ENCODE measurements at places on chromosomes 6 and 20. TPM values are rescaled to one million over a fixed set of nuclear protein-coding genes. Genes with fewer than 3 reads are reported as not detected.

CTAGE9 gene
- not detected for total RNA-seq

CST2 gene
- total RNA-seq = not detected

IPCEF1 gene
- 1.5 TPM for total RNA-seq

TRPC4AP gene
- total RNA-seq = 85.2 TPM

DNA sequence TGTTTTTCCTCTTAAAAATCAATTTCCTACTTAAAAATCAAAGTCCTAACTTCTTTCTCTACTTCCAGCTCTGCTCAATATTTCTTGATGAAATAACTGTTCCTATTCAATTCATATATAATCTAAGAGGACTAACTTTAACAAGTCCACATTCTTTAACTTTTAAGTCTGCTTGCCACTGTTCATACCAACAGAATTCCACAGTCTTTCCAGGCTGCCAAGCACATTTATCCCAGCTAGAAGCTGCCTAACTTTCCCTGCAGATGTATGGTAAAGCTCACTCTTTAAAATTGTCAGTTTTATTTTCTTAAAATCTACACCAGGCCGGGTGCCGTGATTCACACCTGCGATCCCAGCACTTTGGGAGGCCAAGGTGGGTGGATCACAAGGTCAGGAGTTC, 11.5 kb downstream of the CALHM6 start:
- DNase-seq = no peak

DNA sequence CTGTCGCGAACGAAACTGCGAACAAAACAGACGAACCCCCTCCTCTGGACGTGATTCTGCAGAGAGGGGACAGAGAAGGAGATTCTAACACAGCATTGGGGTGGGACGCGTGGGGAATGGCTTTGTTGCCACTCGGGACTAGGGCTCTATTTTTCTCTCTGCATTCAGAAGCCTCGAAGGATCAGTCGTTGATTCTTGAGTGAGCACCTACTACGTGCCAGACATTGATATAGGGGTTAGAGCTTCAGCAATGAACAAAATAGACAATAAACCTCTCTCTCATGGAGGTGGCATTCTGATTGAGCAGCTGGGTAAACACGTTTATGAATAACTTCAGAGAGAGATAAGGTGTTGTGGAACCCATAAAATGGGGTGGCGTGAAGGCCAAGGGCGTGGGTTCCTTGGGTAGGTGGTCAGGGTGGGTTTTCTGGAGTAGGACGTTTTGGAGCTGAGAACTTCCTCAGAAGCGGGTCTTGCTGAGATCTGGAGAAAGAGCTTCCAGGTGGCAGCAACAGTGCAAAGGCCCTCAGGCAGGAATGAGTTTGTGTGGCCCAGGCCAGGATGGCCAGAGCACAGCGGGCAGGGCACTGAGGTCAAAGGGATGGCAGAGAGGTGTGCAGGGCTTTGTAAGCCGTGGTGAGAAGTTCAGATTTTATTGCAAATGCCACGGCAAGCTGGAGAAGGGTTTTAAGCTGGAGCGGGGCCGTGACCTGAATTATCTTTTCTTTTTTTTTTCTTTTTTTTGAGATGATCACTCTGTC, 884 bp downstream of the SLC2A10 start:
- DNase-seq = no peak

- peak; percentile 59 for DNase-seq
These were observed 142.6 kb upstream of the RPS6KA2 start for GRCh38 chr6:166769648-166770047.

DNA sequence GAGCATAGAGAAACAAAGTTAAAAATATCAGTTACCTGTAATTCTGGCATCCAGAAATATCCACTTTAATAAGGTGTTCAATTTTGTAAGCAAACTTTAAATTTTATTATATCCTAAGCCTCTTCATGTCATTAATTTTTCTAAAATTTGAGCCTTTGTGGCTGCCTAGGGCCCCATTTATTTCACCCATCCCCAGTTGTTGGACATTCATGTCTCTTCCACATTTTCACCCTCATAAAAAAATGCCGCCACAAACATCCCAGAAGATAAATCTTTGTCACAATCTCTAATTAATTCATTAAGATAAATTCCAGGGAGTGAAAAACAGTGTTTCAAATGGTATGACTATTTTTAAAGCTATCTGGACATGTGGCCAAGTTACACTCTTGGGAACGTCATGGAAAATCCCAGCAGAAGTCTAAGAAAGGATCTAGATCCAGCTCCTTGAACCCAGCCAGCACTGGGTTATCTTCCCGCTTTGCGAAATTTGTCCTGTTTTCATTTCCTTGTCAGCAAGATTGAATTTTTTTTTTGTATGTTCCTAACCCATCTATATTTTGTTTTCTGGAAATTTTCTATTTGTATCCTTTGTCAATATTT, 97.2 kb downstream of the TMEM242 start:
- DNase-seq = no peak

DNA sequence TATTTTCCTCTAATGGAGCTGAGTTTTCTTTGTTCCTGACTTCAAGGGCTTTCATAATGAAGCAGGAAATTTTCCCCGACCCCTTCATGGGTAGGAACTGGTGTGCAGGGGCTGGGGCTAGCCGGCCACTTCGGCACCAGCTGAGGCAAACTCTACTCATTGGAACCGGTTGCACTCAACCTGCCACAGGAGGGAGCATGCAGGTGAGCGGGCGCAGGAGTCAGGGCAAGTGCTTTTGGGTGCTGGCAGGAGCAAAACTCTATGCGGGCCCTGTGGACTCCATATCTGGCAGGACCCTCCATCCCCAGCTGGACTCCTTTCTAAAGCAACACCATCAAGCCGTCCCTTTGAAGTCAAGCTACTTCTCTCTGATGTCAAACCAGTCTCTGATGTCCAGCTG, 244.2 kb downstream of the EPM2A start:
- DNase-seq = no peak

GRCh38 chr6:144469144-144469575, 184.0 kb downstream of the UTRN start:
- DNase-seq = no peak

GRCh38 chr6:134577998-134578397, 260.1 kb upstream of the SGK1 start:
- no peak for DNase-seq

- DNase-seq = no peak
These were observed 59.0 kb upstream of the EEF1A1 start for GRCh38 chr6:73579851-73580246.

DNA sequence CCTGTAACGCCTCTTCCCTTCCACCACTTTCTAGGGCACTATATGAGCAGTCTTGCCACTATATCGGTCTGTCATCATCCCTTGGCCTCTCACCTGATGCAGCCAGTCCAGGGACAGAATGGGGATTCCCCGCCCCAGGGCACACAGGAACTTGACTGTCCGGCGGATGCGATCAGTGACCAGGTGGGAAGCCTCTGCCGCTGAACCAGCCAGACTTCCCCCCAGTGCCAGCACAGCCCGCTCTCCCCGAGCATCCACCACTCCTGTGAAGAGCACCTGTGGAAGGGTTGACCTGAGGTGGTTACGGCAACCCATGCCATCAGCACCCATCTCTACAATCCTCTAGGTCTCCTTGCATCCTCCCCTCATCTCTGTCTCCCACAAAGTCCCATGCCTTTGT, 12.2 kb upstream of the NRM start:
- no peak for DNase-seq

DNA sequence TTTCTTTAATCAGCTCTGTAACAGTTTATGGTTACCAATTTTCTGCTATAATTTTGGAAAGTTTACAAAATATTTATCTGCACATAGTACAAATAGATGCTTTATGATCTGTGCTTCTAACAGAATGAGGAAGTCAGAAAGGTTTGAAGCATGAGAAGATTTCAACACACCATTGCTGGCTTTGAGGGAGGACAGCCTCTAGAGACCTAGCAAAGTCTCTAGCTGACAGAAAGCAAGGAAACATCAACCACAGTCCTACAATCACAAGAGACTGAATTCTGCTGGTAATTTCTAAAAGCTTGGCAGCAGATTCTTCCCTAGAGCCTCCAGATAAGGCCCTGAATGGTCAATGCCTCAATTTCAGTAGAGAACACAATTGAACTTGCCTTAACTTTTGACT, 750.8 kb upstream of the SLC35B3 start:
- no peak for DNase-seq

DNA sequence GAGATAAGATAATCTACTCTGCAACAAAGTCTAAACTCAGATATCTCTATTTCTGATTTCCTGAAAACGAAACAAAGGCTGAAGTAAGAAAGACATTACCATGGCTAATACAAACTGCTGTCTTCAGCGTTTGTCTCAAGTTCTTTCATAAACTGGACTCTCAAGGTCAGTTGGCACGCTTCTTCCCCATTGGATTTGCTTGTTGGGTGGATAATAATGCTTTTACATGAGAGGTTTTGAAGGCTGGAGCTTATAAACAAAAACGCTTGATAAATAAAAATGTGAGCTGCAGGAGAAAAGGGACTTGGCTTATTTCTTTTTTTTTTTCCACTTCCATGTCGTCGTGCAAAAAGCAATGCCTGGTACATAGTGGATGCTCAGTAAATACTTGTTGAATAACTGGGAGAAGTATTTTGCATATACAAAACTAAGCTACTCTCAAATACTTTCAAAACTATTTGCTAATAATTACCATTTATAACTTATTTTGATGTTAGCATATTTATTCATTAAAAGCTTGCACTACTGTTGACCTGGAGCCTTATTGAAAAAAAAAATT, 65.7 kb upstream of the EEF1A1 start:
- no peak for DNase-seq

DNA sequence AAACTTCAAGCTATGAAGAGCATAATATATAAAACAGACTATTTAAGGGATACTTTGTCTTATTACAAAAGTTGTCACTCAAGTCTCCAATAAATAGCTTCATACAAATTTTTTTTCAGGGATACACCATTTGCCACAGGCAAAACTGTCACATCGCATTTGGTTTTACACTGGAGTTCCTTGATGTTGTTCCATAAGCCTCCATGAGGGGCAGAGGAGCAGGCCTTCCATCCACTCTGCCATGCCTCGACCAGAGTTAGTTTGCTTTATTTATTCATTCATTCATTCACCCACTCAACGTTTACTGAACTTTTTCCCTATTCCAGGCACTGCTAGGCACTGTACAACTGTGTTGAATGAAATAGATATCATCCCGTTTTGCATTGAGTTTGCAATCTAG, 246.6 kb downstream of the PHF3 start:
- no peak for DNase-seq

- no peak for DNase-seq
These were observed 397 bp downstream of the PEDS1 start for GRCh38 chr20:50153153-50153499.

- no peak for DNase-seq
These were observed 5.0 kb upstream of the LSM14B start for GRCh38 chr20:62117362-62117646.

- DNase-seq = no peak
These were observed 320.2 kb upstream of the JARID2 start for GRCh38 chr6:14925699-14926026.

DNA sequence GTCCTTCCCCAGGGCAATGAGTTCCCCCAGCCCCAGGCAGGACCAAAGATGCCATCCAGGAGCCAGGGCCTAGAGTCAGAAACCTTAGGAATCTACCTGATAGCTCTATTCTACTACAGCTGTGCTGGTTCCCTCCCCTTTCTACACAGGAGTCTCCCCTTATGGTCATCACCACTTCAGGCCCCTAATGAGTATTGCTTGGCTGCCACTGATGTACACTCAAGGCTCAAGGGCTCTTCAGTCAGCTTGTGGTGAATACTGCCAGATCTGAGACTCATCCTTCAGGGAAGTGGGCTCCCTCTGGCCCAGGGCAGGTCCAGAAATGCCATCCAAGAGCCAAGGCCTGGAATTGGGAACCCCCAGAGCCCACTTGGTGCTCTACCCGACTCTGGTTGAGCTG, 248.6 kb downstream of the ALDH8A1 start:
- no peak for DNase-seq

DNA sequence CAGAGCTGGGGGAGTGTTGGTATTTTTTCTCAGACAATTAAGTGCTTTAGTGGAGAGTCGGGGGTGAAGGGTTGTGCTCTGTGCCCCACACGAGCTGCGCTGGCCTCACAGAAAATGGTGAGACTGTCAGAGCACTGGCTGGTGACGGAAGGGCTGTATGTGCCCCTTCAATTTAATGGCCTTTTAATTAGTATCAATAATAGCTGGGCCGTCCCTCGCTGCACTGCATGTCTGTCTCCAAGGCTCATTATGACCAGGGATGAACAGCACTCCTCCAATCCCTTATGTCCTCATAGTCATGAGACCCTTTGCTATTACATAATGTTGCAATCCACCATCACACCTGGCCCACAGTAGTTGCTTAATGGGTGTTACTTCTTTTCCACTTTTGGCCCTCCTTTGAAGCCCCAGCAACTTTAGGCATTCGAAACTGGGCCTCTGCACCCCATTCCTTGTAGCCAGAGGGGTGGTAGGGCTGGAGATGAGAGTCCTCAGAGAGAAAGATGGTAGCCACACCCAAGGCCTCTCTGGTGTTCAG, 9.5 kb upstream of the RALY start:
- no peak for DNase-seq

DNA sequence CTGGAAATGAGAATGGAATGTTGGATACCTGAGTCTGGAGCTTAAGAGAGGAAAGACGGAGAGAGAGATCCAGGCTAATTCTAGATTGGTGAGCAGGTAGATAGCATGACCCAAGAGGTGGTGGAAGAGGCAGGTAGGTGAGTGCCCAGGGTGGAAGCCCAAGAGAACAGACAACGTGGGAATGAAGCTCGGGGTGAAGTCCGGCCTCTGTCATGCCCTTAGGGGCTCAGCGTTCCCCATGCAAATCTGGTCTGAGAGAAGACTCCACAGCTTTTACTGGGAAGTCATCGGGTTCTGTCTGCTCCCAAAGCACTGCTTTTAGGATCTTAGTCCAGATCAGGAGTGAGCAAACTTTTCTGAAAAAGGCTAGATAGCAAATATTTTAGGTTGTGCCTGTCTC, 3.6 kb downstream of the NELFCD start:
- DNase-seq = peak; percentile 5

DNA sequence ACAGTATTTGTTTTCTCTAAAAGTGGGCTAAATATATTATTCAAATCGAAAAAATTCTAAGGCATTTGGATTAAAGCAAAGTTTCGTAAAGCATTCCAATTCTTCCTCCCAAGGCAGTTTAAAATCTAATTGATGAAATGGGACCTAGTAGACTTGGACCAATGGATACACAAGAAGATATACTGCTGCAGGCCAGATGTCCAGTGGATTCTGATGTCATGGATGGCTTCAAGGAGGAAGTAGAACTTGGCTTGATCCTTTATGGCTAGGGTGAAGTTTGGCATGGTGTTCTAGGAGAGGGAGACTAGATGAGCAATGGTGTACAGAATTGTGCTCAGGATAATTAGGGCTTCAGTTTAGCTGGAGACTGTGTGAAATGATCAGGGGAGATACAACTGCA, 559.5 kb upstream of the MMS22L start:
- no peak for DNase-seq

DNA sequence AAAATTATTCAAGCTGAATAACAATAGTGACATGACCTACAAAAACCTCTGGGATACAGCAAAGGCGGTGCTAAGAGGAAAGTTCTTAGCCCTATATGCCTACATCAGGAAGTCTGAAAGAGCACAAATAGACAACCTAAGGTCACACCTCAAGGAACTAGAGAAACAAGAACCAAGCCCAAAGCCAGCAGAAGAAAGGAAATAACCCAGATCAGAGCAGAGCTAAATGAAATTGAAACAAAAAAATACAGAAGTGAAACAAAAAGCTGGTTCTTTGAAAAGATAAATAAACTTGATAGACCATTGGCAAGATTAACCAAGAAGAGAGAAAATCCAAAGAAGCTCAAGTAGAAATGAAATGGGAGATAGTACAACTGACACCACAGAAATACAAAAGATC, 47.6 kb upstream of the NOTCH4 start:
- DNase-seq = no peak

- no peak for DNase-seq
These were observed 598 bp downstream of the TBP start for GRCh38 chr6:170554796-170555137.

Data from mesenteric fat pad (tissue), 1 donor.